GM06990 (cell line): ENCODE measurements at places on chromosomes 6 and 20.

- no peak for DNase-seq
Observed at GRCh38 chr20:34350095-34350494, 13.0 kb upstream of the ITCH start.

DNA sequence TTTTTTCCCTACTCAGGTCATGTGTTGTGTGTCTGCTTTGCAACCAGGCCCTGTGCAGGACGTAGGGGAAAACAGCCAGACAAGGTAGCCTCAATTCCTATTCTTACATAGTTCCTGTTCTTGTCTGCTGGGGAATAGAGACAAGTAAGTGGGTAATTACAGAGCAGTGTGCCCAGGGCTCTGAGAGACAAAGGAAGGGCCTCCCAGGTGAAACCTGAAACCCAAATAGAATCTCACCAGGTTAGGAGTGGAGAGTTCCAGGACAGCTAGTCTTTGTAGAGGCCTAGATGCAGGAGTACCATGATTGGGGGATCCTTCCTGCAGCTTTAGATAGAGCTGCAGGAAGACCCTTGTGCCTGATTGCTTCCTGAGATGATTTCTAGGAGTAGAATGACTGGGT, 48.4 kb downstream of the DHX35 start:
- DNase-seq = no peak

DNA sequence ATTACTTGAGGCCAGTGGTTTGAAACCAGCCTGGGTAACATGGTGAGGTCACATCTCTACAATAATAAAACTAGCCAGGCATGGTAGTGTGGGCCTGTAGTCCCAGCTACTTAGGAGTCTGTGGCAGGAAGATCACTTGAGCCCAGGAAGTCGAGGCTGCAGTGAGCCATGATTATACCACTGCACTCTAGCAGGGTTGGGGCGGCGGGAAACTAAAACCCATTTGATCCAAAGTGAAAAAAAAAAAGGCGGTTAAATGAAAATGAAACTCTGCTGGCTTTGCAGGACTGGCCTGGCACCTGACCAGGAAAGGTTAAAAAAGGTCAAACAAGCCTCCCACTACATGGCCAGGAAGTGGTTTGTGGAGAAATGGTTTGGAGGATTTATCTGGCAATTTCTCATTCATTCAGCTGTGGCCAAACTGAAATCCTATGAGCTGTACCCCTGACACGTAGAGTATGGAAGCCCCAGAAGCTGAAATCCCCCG, 36.6 kb downstream of the MTRES1 start:
- DNase-seq = no peak

DNA sequence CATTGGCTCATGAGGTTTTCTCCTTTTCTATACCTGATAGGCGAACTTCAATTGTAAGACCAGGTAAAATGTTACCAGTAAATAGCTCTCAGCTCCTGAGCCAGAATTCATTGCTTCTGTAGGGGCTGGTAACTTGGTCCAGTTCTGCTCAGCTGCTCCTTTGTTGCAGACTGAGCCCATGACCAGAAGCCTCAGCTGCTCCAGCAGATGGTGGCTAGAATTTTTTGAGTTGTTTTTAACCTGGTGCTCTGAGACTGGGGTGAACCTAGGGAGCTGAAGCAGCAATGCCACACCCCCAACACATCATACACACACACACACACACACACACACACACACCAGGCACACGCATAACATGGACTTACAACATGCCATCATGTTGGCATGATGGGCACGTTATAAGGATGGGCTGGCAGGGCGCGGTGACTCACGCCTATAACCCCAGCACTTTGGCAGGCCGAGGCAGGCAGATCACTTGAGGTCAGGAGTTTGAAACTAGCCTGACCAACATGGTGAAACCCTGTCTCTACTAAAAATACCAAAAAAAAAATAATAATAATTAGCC, 103.1 kb downstream of the QRSL1 start:
- no peak for DNase-seq
